ENCODE measurements at places on chromosomes 16 and 17.

- no peak for DNase-seq
Measured at GRCh38 chr16:76204249-76204648, 73.0 kb upstream of the CNTNAP4 start.

DNA sequence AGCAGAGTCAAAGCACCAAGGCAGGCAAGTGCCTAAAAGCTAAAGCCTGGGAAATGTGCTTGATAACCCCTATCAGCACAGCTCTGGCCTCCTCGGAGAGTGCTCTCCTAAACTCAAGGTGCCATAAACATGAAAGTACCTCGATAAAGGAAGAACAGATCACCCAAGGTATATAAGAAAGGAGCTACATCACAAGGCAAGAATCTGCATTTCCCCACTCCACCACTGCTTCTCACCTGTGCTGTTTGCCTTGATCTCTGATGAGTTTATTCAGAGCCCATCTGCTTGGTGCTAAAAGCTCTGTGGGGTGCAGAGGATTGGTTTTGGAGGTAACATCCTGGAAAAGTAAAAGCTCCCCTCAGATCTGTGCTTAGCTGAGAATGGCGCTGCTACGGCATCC lies 449.5 kb upstream of the CDH5 start:
- no peak for DNase-seq

- DNase-seq, result no peak
Measured at GRCh38 chr16:89827383-89828198, 684 bp upstream of the SPIRE2 start.

- no peak for DNase-seq
Measured at GRCh38 chr17:33267271-33267790, 25.8 kb downstream of the ASIC2 start.

DNA sequence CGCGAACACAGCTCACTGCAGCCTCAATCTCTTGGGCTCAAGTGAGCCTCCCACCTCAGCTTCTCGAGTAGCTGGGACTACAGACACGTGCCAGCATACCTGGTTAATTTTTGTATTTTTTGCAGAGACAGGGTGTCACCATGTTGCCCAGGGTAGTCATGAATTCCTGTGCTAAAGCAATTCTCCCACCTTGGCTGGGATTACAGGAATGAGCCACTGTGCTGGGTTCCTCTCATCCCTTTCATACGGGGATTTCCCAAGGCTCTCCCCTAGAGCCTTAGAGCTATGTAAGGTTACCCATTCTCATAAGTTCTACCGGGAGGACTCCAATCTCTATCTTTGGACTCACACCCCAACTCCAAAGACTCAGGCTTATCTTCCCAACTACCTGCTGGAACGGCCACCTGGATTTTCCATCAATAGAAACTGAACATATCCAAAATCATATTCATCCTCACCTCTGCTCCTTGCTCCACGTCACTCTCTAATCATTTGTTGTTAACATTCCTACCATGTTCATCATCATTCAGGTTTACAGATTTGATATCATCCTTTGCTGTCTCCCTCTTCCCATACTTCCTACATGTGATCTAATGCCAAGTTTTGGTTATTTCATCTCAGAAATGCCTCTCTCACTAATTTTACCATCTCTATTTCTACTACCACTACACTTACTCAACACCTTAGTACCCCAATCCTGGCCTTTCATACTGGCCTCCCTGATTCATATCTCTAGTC lies 92.5 kb downstream of the NCOR1 start:
- DNase-seq, result no peak

DNA sequence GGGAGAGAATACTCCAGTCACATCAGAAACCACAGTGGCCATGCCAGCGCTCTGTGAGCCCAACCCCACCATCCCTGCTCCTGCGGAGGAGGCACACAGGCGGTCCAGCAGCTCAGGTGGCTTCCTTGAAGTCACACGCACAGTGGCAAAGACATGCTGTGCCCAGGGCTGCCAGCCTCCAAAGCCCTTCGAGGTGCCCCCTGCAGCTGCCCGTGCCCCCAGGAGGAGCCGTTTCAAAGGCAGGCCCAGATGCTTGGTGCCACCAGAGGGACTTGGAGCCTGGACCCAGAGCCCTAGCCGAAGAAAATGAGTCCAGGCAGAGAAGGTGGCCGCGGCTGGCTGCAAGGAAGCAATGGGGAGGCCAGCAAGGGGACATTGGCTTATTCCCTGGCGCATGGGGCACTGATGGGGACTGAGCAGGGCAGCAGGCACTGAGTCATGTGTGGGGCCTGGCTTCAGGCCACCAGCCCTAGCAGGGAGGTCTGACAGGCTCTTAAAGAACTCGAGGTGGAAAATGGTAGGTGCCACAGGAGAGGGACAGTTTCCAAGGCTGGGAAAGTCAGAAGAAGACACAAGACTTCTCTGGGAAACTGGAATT lies 17.2 kb upstream of the CACNG1 start:
- DNase-seq, result no peak

GRCh38 chr17:75009139-75009724 lies 3.2 kb upstream of the MRPL58 start:
- no peak for DNase-seq

DNA sequence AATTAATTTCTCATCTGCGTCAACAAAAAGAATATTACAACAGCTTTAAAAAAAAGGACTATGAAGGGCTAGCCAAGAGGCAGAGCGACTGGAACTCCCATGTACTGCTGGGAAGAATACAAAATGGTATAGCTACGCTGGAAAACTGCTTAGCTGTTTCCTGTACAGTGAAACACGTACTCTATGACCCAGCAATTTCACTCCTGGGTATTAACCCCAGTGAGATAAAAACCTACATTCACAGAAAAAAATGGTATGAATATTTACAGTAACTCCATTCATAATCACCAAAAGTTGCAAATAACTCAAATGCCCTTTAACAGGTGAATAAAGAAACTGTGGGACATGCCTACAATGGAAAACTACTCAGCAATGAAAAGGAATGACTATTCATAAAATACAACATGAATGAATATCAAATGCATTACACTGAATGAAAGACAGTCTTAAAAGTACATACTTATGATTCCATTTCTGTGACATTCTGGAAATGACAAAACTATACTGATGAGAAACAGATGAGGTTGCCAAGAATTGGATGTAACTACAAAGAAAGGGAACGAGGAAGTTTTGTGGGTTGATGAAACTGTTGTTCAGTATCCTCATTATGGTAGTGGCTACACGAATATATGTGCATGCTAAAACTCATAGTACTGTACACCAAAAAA lies 27.6 kb downstream of the CMTM4 start:
- no peak for DNase-seq

DNA sequence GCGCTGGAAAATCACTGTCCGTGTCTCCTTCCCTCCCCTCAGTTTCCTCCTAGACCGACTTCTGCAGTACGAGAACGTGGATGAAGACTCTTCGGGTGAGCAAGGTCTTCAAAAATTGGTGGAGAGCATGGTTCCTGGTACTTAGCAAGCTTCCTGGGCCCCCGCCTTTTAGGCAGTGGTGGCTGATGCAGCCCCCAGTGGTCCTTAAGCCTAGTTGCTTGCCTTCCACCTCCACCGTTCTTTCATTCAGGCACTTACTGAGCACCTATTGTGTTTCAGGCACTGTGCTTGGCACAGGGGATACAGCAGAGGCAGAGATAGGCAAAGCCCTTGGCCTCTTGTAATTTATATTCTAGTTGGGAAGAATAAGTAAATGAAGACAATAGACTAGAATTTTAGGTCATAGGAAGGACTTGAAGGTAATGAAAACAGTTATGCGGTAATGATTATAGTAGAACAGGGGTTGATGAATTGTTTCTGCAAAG lies 767 bp downstream of the INO80E start:
- peak; percentile 59 for DNase-seq

GRCh38 chr16:4293822-4294457 lies 21.1 kb upstream of the TFAP4 start:
- no peak for DNase-seq

- DNase-seq, result no peak
Measured at GRCh38 chr16:85126394-85126704, 14.1 kb upstream of the CIBAR2 start.

- no peak for DNase-seq
Measured at GRCh38 chr17:31690151-31690551, 168.9 kb downstream of the COPRS start.

GRCh38 chr16:13344001-13344400 lies 442.6 kb downstream of the SHISA9 start:
- DNase-seq, result no peak

DNA sequence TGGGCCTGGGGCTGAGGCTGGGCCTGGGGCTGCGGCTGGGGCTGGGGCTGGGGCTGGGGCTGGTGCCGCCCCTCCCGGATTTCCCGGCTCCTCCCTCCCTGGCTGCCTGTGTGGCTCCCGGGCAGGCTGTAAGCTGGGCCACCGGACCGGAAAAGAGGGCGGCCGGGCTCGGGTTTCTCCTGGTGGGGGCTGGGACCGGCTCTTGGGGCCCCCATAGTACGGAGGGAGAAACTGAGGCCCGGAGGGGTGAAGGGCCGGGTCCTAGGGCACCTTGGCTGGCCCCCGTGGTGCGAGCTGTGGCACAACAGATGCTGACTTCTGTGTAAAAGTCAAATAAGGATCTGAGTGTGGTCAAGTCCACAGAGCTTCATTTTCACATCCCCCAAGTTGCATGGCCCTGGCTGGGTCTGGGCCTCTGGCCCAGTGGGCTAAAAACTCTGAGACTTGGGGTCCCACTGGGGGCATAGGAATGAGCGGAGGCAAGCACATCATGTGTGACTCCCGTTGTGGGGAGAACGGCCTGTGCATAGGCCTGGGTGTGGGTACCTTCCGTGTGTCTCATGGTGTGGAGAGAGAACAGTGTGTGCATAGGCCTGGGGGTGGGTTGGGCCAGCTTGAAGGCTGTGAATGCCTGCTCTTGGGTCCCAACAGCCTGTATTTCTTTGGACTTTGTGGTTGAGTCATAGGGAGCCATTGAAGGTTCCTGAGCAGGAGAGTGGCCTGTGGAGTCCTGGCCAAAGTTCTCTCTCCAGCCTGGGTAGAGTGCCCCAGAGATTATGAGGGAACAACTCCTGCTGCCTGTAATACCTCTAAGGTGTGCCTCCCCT lies 123.9 kb upstream of the CIBAR2 start:
- DNase-seq, result no peak

- DNase-seq, result no peak
Measured at GRCh38 chr16:3065742-3066439, 451 bp downstream of the IL32 start.

GRCh38 chr17:68863091-68863652 lies 92.0 kb downstream of the ABCA8 start:
- no peak for DNase-seq

- DNase-seq, result no peak
Measured at GRCh38 chr17:6567528-6568183, 11.3 kb upstream of the PITPNM3 start.

DNA sequence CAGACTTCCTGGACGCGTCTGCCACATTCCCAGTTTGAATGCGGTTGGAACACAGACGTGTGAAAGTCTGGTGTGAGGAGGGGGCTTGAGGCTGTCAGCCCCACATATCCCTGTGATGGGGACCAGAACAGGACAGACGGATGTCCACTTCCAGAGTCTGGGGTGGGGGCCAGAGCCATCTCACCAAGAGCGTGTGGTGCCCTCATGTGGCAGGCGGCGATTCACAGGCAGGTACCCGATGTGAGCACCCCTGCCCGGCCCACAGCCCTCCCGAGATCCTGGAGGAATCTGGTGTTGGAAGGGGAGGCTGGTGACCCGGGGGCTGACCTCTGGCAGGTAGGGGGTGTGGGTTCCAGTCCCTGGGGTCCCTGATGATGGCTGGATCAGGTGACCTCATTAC lies 51.5 kb downstream of the ENGASE start:
- peak; percentile 11 for DNase-seq

- DNase-seq, result no peak
Measured at GRCh38 chr16:66976746-66977145, 11.6 kb upstream of the CES4A start.

- DNase-seq, result peak; percentile 9
Measured at GRCh38 chr17:67289181-67289876, 44.3 kb upstream of the HELZ start.

DNA sequence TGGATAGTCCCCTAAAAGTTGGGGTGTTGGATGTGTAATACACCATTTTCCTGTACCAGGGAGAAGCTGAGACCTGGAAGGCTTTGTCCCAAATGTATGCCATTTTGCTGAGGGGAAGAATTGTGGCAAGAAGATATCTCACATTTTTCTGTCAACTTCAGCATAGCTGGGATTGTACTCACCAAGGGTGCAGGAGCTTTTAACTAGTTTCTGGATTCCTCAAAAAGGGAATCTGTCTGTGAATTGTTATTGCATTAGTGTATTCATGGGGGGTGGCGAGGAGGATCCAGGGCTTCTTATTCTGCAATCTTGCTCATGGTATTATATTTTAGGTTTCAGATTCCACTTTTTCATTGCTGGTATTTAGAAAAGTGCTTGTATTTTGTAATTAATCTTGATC lies 208.2 kb upstream of the MYOCD start:
- no peak for DNase-seq

DNA sequence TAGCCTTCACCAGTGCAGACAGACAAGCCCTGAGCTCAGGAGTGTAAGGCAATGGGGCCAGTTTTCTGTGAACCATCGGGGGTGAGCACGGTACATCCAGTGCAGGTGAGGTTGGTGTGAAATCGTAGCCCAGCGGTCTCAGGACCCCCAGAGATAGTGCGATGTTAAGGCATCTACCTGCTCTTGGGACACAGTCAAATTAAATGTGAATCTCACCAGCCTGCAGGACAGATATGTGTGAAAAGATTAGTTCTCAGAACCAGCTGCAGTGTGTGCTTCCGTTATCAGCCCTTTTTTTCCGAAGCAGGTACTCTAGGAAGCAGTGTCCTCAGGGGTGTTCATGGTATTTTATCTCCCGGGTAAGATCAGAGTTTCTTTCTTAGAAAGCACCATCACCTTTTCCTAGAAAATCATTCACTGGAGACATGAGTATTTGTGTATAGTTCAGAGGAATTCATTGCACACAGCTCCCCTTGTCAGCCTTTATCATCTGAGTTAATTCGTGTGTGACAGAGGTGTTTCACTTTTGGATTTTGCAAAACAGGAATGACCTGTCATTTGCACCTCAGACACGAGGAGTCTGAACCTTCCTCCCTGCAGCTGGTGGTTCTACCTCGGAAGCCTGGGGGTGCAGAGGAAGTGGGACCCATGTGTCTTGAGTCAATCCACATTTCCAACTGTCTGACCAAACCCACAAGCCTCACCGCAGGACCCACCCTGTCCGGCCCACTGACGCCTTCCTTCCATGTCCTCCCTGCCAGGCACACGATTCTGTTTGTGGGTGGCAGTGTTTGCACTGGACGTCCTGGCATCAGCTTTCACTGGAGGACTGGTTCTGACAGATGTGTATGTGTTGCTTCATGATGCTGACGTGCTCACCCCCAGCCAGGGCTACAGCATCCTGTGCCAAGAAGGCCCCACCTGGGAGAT lies 107.8 kb downstream of the CLEC16A start:
- DNase-seq, result no peak

- DNase-seq, result no peak
Measured at GRCh38 chr16:15396948-15397594, 1.5 kb downstream of the MPV17L start.
